ENCODE measurements at places on chromosomes 4 and X.

DNA sequence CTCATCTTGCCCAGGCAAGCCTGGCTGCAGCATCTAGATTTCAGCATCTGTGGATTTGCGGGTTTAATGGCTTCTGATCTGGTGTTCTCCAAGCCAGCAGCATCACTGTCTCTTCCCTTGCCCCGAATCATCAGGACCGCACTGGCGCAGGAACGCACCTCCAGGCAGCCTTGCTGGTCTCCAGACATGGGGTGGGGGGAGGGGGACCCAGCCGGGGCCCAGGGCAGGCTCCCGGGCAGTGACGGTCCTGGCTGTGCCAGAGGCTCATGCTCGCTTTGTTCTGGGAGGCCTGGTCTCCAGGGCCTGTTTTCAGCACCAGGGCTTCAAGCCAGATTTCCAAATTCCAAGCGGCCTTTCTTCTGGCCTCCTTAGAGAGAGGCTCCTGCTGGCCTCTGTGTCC is 4.9 kb downstream of the CFAP99 start:
- no peak for DNase-seq

GRCh38 chr4:46890056-46890455 is 19.0 kb downstream of the COX7B2 start:
- no peak for DNase-seq

GRCh38 chr4:72302981-72303704 is 265.9 kb downstream of the ADAMTS3 start:
- DNase-seq = peak; percentile 11

DNA sequence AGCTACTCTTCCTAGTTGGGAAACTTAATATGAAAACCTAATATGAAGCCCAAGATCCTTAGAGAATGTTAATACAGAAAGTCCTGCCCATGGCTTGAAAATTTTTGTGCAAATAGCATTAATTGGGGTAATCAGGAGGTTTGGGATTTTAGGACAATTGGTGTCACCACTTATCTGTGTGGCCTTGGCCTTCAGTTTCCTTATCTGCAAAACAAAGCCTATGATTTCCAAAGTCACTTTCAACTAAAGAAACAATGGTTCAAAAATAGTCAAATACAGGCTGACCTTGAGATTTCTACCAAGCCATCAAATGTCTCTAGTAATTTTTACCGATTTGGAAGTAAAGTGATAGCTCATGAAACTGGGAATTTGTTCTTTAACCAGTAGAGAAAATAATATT is 40.2 kb upstream of the FAM9C start:
- DNase-seq = no peak

GRCh38 chr4:16043642-16044498 is 40.0 kb downstream of the PROM1 start:
- no peak for DNase-seq

- DNase-seq = peak; percentile 48
Observed at GRCh38 chrX:47380268-47380667, 9.9 kb downstream of the ZNF157 start.

GRCh38 chr4:132383571-132384199 is 765.4 kb upstream of the PCDH10 start:
- no peak for DNase-seq

DNA sequence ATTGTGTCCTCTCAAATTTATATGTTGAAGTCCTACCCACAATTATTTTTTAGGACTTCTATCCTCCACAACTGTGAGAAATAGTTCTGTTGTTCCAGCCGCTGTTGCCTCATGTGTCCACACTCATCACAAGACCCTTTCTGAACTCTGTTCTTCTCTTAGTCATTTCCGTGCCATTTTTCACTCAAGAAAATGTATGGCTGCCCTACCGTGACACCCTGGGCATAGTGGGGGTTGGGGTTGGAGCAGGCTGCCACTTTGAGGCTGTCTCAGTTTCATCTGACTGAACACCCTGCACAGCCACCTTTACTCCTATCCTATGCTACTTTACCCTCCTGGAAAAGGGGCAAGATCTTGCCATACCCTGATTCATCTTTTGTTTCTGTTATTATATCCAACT is 319.1 kb downstream of the TENM3 start:
- DNase-seq = no peak

GRCh38 chrX:107724653-107725052 is 50.9 kb downstream of the TSC22D3 start:
- no peak for DNase-seq

DNA sequence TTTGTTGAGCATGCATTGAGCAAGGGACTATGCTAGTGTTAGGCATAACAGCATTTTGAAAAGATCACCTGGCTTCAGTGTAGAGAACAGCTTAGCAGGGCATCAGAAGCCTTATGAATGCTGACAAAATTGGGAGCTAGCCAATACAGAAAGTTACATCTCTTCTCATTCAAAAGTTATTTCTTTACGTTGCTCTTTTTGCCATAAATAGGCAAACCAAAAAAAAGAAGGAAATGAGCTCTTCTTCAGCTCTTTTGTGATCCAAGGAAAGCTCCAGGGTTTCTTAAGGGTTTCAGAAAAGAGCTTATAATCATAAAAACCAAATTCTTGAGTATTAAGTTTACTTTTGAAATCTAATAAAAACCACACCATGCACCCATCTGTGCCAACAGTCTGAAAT is 35.2 kb upstream of the LNX1 start:
- no peak for DNase-seq

DNA sequence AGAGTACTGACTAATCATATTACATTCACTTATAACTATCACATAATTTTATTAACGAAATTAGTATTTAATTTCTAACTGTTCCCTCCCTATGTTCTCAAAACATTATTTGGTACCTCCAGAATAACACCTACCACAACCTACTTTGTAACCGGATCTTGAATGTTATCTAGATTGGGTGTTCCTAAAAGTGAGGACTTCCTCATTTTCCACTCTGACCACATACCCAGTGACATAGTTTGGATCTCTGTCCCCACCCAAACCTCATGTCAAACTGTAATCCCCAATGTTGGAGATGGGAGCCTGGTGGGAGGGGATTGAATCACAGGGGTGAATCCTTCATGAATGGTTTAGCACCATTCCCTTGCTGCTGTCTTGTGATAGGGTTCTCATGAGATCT is 21.8 kb downstream of the NR3C2 start:
- DNase-seq = no peak
